MG63 (cell line): ENCODE measurements at places on chromosomes 12 and 14. TPM values are rescaled to one million over a fixed set of nuclear protein-coding genes. Genes with fewer than 3 reads are reported as not detected.
A peak's percentile ranks its signal among the peaks of the same experiment; 100 is the strongest.

The DAO gene
- total RNA-seq, result not detected in 2 replicates

The IL31 gene
- not detected in 2 replicates for total RNA-seq

The SRRM4 gene
- not detected in 2 replicates for total RNA-seq

- DNase-seq, result peak; percentile 43
Measured at GRCh38 chr12:57477710-57478681, 1.7 kb downstream of the ARHGAP9 start.

DNA sequence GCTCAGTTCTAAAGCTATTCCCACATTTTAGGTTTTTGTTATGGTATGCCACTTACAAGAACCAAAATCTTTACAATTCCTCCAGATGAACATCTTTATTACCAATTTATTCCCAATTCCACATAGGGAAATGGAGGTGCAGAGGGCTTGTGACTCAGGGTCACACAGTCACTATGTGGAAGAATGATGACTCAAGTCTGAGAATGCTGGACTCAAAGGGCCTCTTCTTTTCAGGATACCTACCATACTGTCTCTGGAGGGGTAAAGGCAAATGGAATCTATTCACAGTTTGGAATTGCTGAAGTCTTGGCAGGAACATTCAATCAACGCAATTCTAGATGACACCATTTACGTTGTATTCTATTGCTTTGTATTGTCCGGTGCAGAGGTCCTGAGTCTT is 48.2 kb upstream of the MANSC4 start:
- no peak for DNase-seq

DNA sequence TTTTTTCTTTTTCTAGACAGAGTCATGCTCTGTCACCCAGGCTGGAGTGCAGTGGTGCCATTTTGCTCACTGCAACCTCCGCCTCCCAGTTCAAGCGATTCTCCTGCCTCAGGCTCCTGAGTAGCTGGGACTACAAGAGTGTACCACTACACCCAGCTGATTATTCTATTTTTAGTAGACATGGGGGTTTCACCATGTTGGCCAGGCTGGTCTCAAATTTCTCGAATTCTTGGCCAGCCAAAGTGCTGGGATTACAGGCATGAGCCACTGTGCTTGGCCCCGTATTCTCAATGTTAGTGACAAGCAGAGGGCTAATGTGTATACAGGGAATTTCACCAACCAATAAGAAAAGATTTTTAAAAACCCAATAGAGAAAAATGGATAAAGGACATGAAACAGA is 8.4 kb downstream of the PLBD2 start:
- no peak for DNase-seq

GRCh38 chr12:48002773-48003218 is 1.5 kb downstream of the COL2A1 start:
- DNase-seq, result no peak

GRCh38 chr14:54600717-54601109 is 33.8 kb downstream of the SAMD4A start:
- peak; percentile 20 for DNase-seq

- no peak for DNase-seq
Measured at GRCh38 chr12:13337791-13338190, 141.3 kb downstream of the EMP1 start.

GRCh38 chr14:73633116-73634010 is 11.4 kb upstream of the DNAL1 start:
- DNase-seq, result peak; percentile 38

- no peak for DNase-seq
Measured at GRCh38 chr14:45252366-45253069, 484 bp downstream of the MIS18BP1 start.

DNA sequence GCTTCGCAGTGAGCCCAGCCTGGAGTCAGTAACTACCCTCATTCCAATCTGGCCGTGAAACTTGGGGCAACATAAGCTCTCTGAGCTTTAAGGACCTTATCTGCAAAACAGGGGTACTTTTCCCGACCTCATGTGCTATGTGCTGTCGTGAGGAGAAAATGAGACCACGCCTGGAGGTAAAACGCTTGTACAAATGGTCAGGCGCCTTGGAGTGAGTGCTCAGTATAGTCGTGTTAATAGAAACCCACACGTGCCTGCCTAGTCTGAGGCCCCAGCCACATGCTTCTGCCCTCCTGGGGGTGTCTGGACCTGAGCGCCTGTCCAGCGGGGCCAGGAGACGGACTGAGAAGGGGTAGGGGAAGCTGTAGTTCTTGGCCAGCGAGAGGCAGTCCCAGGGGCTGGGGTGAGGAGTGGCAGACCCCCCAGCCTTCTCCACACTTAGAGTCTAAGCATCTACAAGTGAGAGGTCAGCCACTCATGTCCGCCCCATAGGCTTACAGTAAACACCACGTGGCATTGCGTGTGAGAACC is 4.9 kb downstream of the AQP5 start:
- DNase-seq, result no peak

DNA sequence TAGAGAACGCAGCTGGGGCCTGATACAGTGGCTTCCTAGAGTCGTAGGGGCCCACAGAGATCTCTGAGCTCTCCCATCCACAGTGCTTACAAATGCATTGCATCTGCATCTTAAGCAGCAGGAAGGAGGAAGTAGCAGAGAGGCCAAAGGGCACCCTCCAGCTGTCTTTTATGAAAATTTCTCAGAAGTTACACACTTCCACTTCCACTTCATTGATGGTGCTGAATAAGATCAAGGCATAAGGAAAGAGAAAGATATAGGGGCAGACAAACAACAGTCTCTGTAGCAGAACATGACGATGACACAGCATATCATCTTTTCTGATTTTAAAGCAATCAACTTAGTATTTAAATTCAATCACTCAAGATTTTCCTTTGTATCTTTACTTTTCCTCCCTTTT is 51.6 kb upstream of the ABCC9 start:
- DNase-seq, result no peak

DNA sequence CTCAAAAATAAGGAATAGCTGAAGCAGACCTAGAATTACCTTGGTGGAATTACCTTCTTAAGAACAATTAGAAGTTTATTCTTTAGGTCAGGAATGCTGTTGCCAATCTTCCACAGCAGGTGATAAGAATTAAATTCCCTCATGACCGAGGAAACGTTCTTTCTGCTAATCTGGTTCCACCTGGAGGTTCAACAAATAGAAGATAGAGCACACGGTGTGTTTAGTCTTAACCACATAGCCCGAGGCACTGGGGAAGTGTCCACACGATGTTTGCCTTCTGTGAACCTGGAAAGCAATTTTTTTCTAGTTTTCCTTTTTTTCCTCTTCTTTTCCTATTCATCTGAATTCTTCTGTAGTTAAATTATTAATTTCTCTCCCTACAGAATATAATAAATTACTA is 906.9 kb downstream of the NRXN3 start:
- no peak for DNase-seq

DNA sequence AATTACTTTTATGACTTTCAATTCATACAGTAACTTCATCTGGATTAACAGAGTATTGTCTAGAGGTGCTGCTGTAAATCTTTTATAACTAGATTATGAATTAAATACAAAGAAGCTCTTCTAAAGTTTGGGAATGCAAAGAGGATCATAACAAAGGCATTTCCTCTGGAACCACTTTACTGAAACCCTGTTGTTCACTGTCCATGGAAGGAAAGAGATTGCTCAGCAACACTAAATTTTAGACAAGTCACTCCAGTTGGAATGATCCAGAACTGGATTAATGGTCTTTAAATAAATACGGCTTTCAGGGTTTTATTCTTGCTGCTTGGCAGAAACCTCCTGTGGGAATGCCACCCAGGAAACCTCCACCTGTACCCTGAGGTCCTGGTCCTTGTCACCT is 250.6 kb downstream of the KSR2 start:
- no peak for DNase-seq

DNA sequence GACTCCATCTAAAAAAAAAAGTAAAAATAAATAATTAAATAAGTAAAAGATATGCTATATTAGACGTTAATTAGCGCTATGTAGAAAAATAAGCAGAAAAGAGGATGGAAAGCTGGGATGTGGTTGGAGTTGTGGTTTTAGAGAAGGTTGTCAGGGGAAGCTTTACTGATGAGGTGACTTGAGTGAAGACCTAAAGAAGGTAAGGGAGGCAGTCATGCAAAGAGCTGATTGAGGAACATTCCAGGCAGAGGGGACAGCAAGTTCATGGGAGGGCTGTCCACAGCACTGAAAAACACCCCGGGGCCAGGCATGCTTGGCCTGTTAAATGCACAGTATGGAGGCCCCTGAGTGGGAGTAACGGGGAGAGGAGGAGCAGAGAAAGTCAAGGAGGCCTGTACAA is 15.7 kb downstream of the SMAGP start:
- no peak for DNase-seq
